ENCODE measurements at places on chromosomes 1 and 21. TPM values are rescaled to one million over a fixed set of nuclear protein-coding genes. Genes with fewer than 3 reads are reported as not detected.

Gene OPRD1
- 0.02 TPM for total RNA-seq

Gene MACO1
- total RNA-seq = 9.2 TPM

Gene SYF2
- total RNA-seq = 37.3 TPM

Gene DMAP1
- 20.5 TPM for total RNA-seq

Gene CD5L
- total RNA-seq = not detected

Gene HP1BP3
- 124 TPM for total RNA-seq

Gene MYBPH
- not detected for total RNA-seq

Gene OLIG2
- total RNA-seq = not detected

Gene WDR64
- not detected for total RNA-seq

Gene CYB561D1
- total RNA-seq = 4.0 TPM

Gene WDTC1
- total RNA-seq = 7.0 TPM

Gene FAM72C
- total RNA-seq = 5.4 TPM

Gene HES3
- not detected for total RNA-seq

Gene FDPS
- 163 TPM for total RNA-seq

Gene LAMC2
- 21.1 TPM for total RNA-seq
